AG09309 (cell line): ENCODE measurements at places on chromosomes 1 and 21.

GRCh38 chr1:93988634-93989350, 79.6 kb upstream of the GCLM start:
- peak; percentile 92 for DNase-seq

DNA sequence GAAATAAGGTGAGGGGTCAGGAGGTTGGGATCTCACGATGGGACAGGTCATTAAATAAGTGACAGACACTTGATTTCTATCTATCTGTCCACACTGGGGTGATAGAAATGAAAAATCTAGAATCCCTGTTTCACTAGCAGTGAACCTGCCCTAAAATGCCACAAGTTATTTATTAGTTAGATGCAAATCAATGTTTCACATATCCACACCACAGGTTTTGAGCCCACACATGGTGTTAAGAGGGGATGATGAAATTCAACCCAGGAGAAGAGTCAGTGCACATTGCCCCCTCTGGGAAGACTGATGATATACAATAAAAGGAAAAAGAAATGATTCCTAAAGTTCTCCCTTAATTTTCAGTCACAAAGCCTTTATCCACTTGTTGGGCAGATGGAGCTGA, 10.1 kb upstream of the NTPCR start:
- no peak for DNase-seq

DNA sequence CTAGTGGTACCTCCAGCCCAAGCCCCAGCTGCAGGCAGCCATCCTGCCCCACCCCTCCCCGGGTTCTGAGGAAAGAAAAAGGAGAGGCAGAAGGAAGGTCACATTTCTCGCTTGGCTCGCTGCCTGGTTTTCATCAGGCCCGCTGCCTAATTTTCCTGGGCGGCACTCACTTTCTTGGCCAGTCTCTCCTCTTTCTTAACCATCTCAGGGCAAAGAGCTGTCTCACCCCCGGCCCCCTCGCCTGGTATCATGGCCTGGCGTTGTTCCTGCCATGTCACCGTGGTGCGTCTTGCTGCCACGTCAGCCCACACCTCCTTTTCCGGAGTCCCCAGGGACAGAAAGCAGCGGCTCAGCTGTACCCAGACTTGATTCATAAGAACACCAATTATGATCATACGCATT, 26.6 kb upstream of the CASZ1 start:
- no peak for DNase-seq

GRCh38 chr1:70667494-70668170, 256.6 kb downstream of the CTH start:
- DNase-seq = no peak

DNA sequence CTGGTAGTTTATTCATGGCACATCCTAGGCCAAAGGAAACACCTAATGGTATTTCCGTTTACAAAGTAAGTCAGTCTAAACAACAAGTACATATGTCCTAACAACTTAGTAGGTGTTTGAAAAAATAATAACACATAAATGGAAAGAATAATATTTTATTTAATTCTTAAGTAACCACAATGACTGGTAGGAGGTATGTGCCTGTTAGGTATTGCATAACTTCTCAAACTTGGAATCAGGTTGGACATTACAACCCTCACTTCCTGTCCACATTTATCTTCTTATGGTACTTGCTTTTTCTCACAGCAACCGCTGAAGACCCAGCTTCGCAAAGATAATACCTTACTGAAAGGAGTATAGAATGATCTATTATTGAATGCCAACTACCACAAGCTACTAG, 64.2 kb downstream of the VPS13D start:
- no peak for DNase-seq

DNA sequence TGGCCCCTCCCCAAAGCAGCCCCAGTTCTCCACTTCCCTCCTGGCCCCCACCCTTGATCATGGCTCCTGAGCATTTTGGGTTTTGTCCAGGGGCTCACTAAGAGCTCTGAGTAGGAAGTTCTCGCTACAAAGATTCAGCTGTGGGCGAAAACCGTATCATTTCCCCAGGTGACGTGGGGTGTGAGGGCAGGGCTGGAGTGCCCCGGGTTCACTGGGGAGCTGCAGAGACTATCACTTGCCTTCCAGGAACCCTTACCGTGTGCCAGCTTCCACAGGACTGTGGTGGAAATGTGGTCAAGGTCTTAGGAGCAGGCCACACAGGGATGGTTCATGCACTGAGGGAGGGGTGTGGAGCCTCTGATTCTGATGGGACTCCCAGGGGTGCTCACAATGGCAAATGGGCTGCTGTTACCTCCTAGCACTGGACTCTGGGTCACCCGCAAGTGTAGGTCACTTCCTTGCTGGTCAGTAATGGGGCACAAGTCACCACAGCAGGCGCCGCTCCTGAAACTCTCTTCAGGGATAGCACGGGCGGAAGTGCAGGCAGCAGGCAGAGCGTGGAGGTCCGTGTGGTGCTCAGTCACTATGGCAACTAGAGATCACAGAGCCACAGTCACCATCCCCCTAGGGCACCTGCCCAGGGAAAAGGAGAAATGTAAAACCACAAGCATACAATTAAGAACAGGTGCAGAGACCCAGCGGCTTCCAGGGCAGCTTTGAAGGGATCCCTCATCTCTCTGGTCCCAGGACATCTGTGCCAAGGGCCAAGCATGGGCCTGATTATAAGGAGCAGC, 35.4 kb downstream of the RSPH1 start:
- DNase-seq = no peak

DNA sequence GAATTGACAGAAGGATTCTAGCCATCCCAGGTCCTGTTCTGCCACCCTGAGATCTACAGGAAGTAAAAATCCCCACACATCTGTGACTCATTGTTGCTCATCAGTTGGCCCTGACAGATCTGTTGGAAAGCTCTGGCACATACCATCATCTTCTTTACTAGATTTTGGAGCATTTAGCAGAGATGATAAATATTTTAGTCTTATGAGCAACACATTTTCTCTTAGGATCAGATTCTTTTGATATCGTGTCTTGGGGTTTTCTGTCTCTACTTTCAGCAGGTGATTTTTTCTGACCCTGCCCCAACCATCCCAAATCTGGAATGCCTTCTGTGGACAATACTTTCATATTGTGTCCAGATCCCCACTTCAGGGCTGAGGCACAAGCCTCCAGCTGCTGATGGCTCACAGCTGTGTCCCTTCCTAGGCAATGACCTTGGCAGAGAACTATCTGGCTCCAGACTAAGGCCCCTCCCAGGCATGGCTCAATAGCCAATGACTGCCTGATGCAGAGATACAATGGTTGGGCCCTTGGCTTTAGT, 102.8 kb downstream of the GDAP2 start:
- DNase-seq = peak; percentile 88

GRCh38 chr1:85366391-85367170, 90.1 kb upstream of the BCL10 start:
- DNase-seq = peak; percentile 60

DNA sequence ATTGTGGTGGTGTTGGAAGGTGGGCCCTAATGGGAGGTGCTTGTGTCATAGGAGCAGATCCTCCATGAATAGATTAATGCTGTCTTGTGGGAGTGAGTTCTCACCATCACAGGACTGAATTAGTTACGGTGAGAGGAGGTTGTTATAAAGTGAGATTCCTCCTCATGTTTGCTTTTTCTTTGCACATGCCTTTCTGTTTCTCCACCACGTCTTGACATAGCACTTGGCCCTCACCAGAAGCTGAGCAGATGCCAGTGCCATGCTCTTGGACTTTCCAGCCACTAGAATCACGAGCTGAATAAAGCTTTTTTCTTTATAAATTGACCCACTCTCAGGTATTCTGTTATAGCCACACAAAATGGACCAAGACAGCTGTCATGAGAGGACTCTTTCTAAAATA, 194.8 kb downstream of the PTPRU start:
- no peak for DNase-seq

DNA sequence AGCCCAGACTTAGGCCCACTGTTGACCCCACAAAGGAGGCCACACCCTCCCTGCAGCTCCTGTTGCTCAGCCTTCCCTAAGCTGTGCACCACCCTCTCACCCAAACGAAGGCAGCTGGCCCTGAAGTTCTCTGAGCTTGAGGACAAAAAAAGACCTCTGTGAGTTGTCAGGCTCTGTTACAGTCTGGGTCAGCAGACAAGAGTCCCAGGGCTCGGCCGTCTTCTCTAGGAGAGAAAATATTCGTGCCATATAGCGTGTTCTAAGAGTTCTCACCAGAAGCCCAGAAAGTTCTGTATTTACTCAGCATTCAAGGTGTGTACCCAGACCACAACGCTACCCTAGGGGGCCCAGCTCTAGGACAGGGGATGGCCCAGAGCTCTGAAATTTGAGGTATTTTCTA, 25.5 kb upstream of the LYST start:
- no peak for DNase-seq

- DNase-seq = no peak
Measured at GRCh38 chr1:192626366-192627179, 9.4 kb upstream of the RGS13 start.

DNA sequence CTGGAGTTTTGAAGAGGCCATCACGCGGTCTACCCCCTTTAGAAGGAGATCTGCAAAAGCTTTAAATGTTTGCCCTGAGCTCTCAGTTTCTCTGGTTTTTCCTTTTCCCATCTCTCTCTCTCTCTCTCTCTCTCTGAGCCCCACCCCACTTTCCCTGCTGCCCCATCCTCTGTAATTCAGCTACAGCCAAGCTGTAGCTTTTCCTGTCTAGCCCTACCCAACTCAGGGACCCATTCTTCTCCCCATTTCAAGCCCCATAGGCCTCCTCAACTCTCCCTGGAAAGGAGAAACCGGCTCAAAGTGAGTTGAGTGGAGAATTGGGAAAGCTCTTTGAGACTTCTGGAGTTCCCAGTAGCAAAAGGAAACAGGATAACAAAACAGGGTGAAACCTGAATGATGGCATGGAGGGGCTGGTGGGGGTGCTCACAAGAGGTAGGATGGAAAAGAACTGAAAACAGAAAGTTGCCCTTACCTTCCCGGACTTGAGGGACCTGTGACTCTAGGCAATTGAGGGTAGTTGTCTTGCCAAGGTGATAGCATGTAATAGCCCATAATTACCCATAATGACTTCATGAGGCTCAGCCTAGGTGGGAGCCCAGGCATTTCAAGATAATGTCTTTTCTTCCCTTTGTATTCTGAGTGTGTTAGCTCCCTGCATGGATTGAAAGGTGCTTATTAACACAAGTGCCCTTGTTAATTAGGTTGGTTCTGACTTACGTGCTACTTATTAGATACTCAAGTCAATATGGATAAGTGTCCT, 84.9 kb downstream of the SLC16A1 start:
- no peak for DNase-seq

DNA sequence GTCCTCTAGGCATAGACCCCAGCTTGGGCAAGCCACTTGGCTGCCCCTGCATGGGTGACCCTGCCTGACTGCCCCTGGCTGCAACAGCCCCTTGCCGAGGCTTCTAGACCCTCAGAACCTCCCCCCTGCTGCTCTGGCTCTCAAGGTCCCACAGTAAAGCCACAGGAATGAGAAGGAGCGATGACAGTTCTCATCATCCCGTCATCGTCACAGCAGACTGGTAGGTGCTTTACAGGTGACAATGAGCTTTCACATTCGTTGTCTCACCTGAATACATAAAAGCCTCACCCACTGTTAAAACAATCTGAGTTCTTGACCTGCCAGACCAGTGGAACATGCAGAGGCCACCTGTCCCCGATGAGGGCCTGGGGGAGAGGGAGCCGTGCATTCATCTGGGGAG, 36.0 kb upstream of the GPR157 start:
- DNase-seq = no peak

DNA sequence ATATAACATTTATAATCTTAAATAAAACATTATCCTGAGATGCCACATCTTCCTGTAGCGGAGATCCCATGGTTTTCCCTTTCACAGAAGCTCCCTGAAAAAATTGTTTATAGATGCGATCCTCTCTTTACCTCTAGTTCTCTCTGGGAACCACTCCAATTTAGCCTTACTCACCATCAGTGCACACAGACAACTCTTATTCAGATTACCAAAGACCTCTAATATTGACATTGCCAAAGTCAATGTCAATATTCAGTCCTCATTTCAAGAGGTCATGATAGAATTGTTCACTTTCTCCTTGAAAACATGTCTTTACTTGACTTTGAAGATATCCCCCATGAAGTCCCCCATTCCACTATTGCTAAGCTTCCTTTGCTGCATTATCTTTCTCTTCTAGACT, 248.8 kb downstream of the CTH start:
- no peak for DNase-seq

- DNase-seq = no peak
Measured at GRCh38 chr1:45373573-45373972, 33.3 kb upstream of the MUTYH start.

GRCh38 chr1:10941891-10942541, 70.4 kb upstream of the TARDBP start:
- DNase-seq = peak; percentile 33

DNA sequence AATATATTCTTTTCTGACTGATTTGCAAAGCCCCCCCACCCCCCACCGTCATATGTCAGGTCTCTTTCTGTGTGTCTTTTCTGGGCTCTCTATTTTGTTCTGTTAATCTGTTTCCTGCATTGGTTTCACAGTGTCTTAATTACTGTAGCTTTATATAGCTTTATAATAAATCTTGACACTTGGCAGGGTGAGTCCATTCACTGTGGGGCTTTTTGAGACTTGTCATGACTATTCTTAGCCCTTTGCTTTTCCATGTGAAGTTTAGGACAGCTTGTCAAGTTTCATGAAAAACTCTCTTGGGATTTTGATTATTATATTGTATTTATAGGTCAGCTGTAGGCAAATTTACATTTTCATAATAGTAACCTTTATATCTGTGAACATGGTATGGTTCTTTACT, 50.4 kb downstream of the MIGA1 start:
- no peak for DNase-seq

- no peak for DNase-seq
Measured at GRCh38 chr1:233446935-233447334, 119.4 kb downstream of the MAP3K21 start.

DNA sequence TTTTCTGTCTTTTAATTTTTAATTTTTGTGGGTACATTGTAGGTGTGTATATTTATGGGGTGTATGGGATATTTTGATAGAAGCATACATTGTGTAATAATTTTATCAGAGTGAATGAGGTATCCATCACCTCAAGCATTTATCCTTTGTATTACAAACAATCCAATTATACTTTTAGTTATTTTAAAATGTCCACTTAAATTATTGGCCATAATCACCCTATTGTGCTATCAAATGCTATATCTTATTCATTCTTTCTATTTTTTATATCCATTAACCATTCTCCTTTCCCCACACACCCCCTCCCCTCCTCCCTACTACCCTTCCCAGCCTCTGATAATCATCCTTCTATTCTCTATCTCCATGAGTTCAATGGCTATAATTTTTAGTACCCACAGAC, 70.2 kb upstream of the TSHB start:
- DNase-seq = no peak

- DNase-seq = no peak
Measured at GRCh38 chr1:187384504-187384903, 555.8 kb downstream of the PLA2G4A start.

- DNase-seq = no peak
Measured at GRCh38 chr1:232547938-232548484, 81.9 kb downstream of the SIPA1L2 start.
